ENCODE measurements at places on chromosomes 13 and 19. TPM values are rescaled to one million over a fixed set of nuclear protein-coding genes. Genes with fewer than 3 reads are reported as not detected.

DNA sequence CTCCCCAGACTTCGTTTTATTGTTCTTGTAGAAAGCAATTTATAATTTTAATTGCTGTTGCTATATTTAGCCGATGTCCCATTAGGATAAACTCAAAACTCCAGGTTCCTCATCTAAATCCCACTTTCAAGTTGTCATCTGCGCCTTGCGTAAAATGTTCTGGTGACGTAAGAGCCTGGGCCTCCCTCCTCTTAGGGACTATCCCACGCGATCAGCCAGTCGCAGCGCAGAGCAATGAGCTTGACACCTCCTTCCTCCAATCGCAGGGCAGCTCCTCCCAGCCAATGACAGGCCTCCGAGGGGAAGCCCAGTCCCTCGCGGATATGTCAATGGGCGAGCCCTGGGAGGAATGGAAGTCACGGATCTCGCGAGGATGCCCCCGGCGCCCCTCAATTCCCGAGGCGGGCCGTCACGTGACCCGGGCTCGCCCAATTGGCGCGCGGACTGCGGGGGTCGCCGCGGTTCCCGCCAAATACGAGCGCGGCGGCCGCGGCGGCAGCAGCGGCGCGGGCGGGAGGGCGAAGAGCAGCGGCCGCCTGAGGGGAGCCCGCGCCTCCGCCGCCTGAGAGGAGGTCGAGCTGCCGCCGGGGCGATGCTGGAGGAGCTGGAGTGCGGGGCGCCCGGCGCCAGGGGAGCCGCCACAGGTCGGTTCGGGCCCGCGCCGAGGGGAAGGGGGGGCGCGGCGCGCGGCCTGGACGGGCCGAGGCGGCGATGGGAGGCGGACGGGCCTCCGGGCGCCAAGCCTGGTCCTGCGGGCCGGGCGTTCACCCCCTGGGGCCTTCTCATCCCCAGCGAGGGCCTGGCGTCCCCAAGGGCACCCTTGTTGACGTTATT, at the start of gene CHAF1A:
TSS of gene CHAF1A (plus strand) at position 470 of the 834 bp plus-strand sequence. CDS start at position 593, 123 bp downstream.
- DNase-seq, result peak; percentile 100

The CYP2F1 gene
- total RNA-seq, result not detected

DNA sequence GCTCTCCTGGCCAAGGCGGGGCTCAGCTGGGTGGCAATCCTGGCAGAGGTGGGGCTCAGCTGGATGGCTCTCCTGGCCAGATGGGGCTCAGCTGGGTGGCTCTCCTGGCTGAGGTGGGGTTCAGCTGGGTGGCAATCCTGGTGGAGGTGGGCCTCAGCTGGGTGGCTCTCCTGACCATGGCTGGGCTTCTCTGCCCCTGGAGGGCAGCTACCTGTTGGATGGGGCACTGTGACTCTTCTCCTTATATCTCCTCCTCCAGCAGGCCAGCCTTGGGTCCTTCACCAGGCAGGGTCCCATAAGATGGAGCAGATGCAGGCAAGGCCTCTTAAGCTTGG, 16.7 kb downstream of the ZFR2 start:
- no peak for DNase-seq

GRCh38 chr13:51148952-51149573, 38.0 kb upstream of the C13orf42 start:
- no peak for DNase-seq

DNA sequence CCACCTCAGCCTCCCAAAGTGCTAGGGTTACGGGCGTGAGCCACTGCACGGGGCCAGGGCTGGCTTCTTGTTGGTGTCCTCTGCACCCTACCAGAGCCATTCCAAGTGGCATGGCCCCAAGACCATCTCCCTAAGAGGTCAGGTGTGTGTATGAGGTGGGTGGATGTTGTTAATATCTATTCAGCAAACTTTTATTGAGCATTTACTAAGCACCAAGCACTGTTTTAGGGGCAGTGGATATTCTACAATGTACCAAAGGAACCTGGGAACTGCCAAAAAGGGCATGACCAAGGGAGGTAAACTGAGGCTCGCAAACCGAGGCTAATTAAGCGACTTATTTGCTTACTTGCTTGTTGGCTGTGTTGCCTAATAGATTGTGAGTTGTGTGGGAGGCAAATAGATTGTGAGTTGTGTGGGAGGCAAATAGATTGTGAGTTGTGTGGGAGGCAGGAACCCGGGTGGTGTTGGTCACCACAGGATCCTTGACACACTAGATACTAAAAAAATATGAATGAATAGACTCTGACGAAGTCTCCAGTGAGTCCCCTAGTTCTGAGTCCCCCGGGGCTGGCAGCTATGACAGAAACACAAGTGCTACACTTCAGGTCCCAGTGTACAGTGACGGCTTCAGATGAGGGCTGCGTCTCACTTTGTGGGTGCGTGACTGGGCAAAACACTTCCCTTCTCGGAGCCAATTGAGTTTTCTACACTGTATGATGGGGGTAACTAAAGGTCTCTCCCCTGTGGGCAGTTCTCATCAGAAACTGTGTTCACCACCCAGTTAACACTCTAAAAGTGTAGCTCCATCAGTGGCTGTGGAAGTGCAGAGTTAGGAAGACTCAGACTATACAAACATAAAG, 5.0 kb upstream of the BICRA start:
- no peak for DNase-seq

DNA sequence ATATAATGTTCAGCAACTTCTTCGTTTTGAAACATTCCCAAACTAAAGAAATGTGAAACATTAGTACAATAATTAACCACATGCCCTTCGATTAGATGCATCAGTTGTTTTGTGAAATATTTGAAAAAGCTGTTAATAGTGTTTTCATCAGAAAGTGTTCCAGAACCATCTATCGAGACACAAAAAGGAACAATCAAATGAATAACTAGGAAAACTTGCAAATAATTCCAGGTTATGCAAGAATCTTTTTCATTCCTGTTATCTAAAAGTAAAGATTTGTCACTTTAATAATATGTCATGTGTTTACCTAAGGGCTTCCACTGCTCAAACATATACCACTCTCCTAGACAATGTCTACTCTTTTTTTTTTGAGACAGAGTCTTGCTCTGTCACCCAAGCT, 904.2 kb upstream of the MIR17HG start:
- DNase-seq, result no peak

GRCh38 chr13:97460004-97460775, 26.2 kb downstream of the RAP2A start:
- no peak for DNase-seq

- DNase-seq, result no peak
Observed at GRCh38 chr13:110107568-110108347, 199.2 kb downstream of the COL4A1 start.

- DNase-seq, result no peak
Observed at GRCh38 chr19:44142059-44142433, 692 bp downstream of the ZNF234 start.

DNA sequence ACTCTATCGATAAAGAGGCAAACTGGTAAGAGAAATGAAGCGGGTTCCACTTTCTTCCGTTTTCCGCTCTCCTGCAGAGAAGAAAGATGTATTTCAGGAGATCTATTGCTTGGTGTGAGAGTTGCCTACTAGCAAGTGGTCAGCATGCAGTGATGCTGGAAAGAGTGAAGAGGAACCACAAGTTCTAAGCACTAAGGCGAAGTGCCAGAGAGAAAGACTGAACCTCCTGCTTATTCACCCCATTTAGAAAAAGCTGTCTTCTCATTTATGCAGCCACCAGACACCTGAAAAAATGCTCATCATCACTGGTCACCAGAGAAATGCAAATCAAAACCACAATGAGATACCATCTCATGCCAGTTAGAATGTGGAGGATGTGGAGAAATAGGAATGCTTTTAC, 78.7 kb upstream of the GPC6 start:
- no peak for DNase-seq

DNA sequence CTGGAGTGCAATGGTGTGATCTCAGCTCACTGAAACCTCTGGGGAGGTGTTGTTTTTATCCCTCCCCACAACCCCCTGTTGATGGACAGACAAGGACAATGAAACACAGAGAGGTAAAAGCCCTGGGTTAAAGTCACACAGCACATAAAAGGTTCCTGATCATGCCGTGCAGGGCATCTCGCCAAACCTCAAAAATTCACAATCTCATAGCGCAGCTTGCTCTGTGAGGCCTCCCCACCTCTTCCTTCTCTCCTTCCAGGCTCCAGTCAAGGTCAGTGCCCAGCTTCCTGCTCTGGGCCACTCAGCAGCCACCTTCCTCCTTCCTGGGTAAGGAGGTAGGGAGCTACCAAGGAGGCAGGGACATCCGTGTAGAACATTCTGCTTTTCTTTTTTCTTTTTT, 2.3 kb downstream of the FUT2 start:
- DNase-seq, result no peak

The ZNF20 gene
- 3.7 TPM for total RNA-seq

DNA sequence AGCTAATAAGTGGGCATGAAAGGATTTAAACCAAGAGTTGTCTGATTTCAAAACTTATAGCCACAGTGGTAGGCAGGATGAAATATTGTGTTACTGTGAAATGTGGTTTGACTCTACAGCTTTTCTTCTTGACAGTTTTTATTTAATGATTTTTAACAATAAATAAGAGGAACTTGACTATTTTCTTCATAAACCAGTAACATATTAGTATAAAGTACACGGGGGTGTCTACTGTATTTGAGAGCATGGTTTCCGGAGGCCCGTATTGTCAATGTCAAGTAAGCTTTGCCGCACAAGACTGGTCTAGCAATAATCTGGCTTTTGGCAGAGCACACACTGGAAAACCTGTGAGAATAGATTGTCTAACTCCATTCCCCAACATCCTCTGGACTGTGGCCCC, 894.5 kb downstream of the PCDH9 start:
- no peak for DNase-seq
